SHP77 (cell line): ENCODE measurements at places on chromosomes 12 and 14.

- no peak for DNase-seq
Measured at GRCh38 chr12:47896022-47896421, 8.8 kb downstream of the VDR start.

GRCh38 chr12:26295001-26295400 is 99.6 kb downstream of the SSPN start:
- DNase-seq = no peak

DNA sequence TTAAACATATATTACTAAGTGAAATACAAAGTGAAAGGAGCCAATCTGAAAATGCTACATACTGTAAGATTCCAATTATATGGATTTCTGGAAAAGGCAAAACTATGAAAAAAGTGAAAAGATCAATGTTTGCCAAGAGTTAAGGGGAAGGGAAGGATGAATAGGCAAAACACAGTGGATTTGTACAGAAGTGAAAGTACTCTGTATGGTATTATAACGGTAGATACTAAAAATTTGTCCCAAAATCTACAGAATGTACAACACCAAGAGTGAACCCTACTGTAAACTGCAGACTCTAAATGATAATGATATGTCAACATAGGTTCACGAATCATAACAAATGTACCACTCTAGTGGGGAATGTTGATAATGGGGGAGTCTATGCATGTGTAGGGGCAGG is 17.8 kb downstream of the EEA1 start:
- DNase-seq = no peak

- DNase-seq = no peak
Measured at GRCh38 chr12:19988459-19988873, 379.9 kb upstream of the PDE3A start.
